Renal cortical epithelial cell (primary cell): ENCODE measurements at places on chromosomes 2 and 18. TPM values are rescaled to one million over a fixed set of nuclear protein-coding genes. Genes with fewer than 3 reads are reported as not detected.

The FTCDNL1 gene
- 2.8 and 3.5 TPM in 2 replicates for total RNA-seq

The UPP2 gene
- total RNA-seq: 0.25 TPM in 1 of 2 replicates, not detected in the other

The SS18 gene
- total RNA-seq: 135 and 189 TPM in 2 replicates

The COL5A2 gene
- 9.4 and 45.5 TPM in 2 replicates for total RNA-seq

The DNAJC10 gene
- 202 and 254 TPM in 2 replicates for total RNA-seq

The CFAP65 gene
- 0.65 TPM in 1 of 2 replicates, not detected in the other for total RNA-seq

The MALL gene
- 9.7 and 60.8 TPM in 2 replicates for total RNA-seq

DNA sequence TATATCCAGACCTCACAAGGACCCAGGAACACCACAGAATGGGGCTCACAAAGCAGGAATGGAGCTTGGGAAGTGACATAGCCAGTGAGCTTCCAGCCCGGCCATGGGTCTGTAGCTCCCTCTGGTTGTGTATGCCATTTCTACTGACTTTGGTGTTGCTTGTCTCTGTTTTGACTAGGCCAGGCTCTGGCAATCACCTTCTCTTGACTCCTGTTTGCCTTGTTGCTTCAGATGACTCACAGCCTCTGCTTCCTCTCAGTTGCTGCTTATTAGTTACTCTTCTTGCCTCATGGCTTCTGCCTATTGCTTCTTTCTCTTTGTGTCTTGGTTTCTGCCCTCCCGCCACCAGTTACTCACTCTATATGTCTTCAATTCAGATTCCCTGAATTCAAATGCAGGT, 15.8 kb upstream of the IER3IP1 start:
- peak; percentile 47 for DNase-seq

DNA sequence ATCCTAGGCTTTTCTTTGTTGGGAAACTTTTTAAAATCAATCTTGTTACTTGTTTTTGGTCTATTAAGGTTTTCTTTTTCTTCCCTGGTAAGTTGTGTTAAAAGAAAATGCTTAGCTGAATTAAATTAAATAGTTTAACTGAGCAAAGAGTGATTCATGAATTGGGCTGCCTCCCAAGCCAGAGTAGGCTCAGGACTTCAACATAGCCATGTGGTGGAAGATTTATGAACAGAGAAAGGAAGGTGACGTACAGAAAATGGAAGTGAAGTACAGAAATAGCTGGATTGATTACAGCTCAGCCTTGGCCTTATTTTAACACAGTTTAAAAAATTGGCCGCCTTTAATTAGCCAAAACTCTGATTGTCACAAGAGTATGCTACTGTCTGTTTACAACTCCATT, 27.9 kb upstream of the GALNT5 start:
- DNase-seq: peak; percentile 46

DNA sequence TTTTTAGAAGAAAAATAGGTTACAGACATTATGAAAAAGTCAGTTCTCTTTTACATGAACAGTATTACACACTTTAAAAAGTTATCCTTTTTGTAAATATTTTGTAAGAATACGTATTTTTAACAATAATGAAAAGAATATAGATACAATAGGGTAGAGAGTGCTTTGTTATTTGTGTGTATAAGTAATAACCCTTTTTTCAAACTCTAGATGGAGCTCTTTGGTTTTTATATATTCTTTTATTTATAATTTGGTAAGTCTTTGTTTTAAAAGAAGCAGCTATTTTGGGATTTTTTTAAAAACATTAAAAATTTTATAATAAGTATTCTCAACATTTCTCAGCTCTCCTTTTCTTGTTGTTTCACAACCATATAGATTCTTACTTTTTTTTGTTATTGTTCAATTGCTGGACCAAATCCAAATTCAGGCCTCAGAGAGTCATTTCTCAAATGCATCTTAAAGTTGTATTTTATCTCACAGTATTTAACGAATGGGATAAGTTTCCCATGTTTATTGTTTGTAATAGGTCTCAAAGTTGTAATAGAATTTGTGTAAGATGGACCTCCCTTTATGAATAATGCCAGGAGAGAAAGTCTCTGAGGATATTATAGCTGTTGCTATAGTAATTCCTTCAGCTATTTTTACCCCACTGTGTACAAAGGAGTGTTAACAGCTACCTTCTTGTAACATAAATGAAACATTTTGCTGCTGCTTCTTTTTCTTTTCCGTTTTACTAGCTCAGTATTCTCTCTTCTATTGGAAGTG, 46.4 kb downstream of the ACYP2 start:
- peak; percentile 9 for DNase-seq

DNA sequence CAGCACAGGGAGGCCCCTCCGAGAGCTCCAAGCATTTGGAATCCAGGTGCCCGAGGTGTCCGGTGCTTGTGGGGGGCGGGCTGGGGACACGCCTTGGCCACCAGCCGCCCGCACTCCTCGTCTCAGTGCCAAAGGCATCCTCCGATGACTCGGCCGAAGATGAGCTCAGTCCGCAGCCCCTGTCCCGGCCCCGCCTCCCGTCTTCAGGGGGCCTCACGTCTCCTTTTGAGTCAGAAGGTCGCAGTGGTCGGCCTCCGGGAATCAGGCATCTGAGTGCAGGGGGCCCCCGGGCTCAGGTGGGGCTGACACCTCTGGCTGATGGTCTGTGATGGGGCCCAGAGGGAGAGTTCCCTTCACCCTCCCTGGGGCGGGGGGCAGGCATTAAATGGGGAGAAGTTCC, 74.8 kb downstream of the NFATC1 start:
- no peak for DNase-seq

GRCh38 chr18:69490813-69491212, 90.1 kb downstream of the DOK6 start:
- no peak for DNase-seq

DNA sequence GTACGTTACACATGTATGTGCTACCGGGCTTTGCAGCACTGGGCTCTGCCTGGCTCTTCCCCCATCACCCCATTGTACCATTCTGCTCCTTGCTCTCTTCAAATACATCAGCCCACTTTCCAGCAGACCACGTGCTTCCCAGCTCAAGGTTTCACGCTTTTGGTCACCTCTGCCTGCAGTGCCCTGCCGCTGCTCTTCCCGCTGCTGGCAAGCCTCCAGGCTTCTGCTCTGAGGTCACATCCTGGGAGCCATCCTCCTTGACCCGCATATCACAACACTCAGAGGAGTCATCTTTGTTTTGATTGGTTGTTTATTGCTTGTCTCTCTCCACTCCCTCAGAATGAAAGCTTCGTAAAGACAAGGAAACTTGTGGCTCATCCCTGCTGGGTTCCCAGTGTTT, 34.1 kb downstream of the KIF5C start:
- peak; percentile 4 for DNase-seq

- no peak for DNase-seq
Measured at GRCh38 chr2:196486146-196486545, 153.4 kb upstream of the CCDC150 start.

DNA sequence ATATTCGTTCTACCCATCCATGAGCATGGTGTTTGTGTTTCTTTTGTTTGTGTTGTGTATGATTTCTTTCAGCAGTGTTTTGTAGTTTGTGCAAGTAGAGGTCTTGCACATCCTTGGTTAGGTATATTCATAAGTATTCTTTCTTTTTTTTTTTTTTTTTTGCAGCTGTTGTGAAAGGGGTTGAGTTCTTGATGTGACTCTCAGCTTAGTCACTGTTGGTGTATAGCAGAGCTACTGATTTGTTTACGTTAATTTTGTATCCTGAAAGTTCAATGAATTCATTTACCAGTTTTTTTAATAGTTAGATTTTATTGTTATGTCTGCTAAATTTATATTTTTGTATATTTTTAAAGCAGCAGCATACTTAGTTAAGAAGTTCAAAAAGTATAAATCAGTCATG, 834.4 kb upstream of the NRXN1 start:
- DNase-seq: no peak

GRCh38 chr2:212489719-212490346, 48.8 kb downstream of the ERBB4 start:
- no peak for DNase-seq

GRCh38 chr18:74856928-74857327, 259.3 kb downstream of the ZNF407 start:
- DNase-seq: no peak

- DNase-seq: no peak
Measured at GRCh38 chr2:105188343-105188742, 53.2 kb upstream of the GPR45 start.

DNA sequence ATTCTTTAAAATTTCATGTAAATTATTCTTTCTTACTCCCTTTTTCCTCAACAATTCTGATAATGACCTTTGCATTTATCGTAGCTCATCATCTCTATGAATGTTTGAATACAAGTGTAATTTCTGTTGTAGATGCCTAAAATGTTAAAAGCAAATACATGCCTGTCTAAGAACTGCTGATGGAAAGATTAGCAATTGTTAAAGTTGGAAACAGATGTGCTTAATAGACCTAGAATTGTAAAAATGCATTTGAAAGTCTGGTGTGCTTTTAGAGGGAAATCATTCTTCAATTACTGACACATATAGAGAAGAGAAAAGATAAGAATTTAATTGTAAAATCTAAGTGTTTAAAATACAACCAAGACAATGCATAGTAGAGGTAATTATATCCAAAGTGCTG, 50.4 kb downstream of the CCDC102B start:
- DNase-seq: no peak

DNA sequence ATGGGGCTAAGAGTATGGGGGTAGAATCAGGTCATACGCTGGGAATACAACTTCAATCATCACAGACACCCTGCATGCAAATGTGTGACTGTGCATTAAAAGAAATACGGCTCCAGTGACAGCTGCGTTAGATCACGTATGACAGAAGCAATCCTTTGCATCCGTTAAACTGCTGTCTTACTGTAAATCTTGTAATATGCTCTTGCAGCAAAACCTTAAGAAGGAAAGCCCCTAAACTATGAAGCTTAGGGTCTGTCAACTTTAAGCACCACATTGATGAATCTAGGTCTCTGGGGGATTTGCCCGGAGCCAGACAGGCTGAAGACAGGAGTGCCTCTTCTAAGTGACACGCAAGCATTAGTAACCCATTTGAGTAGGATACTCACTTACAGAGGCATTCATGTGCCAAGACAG, 84.7 kb upstream of the EML6 start:
- no peak for DNase-seq

- DNase-seq: peak; percentile 83
Measured at GRCh38 chr2:54613794-54614257, 109.6 kb upstream of the EML6 start.

DNA sequence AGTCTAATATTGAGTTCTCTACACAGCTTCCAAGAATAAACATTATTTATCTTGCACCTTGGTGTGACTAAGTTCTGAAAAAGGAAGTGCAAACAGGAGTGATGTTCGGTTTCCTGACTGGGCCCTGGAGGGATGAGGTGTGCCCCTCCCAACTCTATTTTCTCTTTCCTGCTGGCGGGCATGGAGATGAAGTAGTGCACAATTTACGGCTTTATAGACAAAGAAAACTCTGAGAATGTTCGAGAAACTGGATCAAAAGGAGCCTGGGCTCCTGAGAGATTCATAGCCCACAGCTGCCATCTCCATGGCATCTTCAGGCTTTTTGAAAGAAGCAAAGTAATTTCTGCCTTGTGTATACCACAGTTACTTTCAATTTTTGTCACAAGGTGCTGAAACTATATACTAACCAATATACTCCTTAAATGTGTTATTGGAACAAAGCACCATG, 22.3 kb downstream of the LRATD1 start:
- no peak for DNase-seq

- DNase-seq: peak; percentile 93
Measured at GRCh38 chr2:216498379-216499352, at the start of gene RPL37A. Gene RPL37A (plus strand): TSS chr2:216498844. CDS start chr2:216498875, 31 bp downstream.

GRCh38 chr2:135740206-135740605, 1.4 kb upstream of the UBXN4 start:
- no peak for DNase-seq

DNA sequence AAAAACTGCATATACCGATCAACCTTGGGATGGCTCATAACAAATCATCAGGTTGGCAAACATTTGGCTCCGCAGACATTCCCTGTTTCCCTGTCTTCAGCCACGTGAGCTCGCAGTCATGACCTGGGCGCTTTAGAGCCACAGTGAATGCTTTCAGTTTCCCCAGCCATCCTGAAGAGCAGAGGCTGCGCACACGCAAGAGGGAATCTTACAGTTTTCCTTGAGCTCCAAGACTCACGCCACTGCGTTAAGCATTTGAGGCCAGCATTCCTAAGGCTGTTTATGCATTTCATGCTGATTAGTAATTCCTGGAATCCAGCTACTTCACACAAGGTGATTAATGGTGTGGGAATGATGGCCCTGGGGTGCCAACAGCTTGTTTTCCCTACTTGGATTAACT, 95.1 kb downstream of the MTCL1 start:
- peak; percentile 100 for DNase-seq

DNA sequence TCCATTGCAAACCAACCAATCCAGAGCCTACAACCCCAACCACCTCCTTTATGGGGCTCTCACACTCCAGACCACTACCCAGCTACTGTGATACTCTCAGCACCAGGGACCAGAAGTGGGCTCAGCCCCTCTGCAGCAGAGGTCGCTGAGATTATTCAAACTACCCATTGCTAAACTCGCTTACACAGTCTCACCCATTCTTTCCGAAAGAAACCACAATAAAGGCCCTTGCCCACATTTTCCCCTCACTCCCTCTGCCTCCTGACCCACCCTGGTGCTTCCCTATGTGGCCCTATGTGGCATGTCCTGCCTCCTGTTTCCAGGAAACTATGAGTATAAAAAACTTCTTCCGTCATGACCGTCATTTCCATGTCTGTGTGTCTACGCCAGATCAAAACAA, 10.7 kb downstream of the TEX51 start:
- no peak for DNase-seq

GRCh38 chr2:111534910-111535352, 349.1 kb downstream of the ANAPC1 start:
- peak; percentile 67 for DNase-seq

DNA sequence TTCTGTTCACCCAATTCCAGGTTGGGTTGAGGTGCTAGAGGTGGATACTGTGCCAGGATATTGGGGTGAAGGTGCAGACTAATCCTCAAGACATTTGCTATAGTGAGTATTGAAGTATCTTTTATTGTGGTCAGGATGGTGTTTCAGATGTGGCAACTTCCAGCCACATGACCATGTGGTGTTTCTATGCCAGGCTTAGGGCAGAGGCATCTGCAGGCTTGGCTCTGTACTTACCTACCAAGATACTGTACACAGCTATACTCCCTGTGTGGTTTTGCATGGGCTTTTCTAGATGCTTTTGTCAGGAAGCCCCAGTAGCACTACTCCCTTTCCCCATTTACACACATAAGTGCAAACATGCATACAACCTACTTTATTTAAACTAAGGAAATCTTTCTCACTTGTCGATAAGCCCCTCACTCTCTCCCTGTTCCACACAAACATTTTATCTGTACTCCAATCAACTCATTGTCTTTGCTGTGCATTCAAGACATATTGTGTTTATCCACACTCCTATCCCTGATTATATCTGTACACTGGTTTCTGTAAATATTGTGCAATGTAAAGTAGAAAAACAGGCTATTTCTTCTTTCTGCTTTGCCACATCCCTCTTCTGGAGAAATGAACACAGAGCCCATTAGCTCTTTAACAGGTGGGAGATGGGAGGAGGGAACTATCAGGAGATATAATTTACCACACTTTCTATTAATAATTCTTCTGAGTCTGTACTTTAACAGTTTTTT, 12.3 kb downstream of the ARL6IP6 start:
- peak; percentile 53 for DNase-seq

- DNase-seq: no peak
Measured at GRCh38 chr2:144990661-144991060, 470.7 kb upstream of the ZEB2 start.

- DNase-seq: peak; percentile 48
Measured at GRCh38 chr2:28225473-28226080, 167.1 kb upstream of the FOSL2 start.
